SJSA1 (cell line): ENCODE measurements at places on chromosomes 1 and 21. TPM values are rescaled to one million over a fixed set of nuclear protein-coding genes. Genes with fewer than 3 reads are reported as not detected.

The B3GALT2 gene
- 1.6 and 1.8 TPM in 2 replicates for total RNA-seq

The TDRD10 gene
- total RNA-seq = not detected in 2 replicates

The ATXN7L2 gene
- 4.1 and 5.7 TPM in 2 replicates for total RNA-seq

The WDR64 gene
- total RNA-seq = 0.24 TPM in 1 of 2 replicates, not detected in the other

The ERVH48-1 gene
- not detected in 2 replicates for total RNA-seq

The CADM3 gene
- not detected in 2 replicates for total RNA-seq

The AADACL4 gene
- not detected in 2 replicates for total RNA-seq

The CXADR gene
- 0.08 TPM in 1 of 2 replicates, not detected in the other for total RNA-seq

The TCHHL1 gene
- not detected in 2 replicates for total RNA-seq

The GPR25 gene
- not detected in 2 replicates for total RNA-seq

The OR2M3 gene
- total RNA-seq = not detected in 2 replicates

The PDE9A gene
- 6.5 and 10.3 TPM in 2 replicates for total RNA-seq

The GBP6 gene
- total RNA-seq = not detected in 2 replicates

The TSPEAR gene
- not detected in 2 replicates for total RNA-seq

The RSPO1 gene
- total RNA-seq = not detected in 2 replicates

The TFF1 gene
- not detected in 2 replicates for total RNA-seq

The GJA9 gene
- total RNA-seq = not detected in 2 replicates

The MAP3K21 gene
- total RNA-seq = 0.03 and 0.13 TPM in 2 replicates

DNA sequence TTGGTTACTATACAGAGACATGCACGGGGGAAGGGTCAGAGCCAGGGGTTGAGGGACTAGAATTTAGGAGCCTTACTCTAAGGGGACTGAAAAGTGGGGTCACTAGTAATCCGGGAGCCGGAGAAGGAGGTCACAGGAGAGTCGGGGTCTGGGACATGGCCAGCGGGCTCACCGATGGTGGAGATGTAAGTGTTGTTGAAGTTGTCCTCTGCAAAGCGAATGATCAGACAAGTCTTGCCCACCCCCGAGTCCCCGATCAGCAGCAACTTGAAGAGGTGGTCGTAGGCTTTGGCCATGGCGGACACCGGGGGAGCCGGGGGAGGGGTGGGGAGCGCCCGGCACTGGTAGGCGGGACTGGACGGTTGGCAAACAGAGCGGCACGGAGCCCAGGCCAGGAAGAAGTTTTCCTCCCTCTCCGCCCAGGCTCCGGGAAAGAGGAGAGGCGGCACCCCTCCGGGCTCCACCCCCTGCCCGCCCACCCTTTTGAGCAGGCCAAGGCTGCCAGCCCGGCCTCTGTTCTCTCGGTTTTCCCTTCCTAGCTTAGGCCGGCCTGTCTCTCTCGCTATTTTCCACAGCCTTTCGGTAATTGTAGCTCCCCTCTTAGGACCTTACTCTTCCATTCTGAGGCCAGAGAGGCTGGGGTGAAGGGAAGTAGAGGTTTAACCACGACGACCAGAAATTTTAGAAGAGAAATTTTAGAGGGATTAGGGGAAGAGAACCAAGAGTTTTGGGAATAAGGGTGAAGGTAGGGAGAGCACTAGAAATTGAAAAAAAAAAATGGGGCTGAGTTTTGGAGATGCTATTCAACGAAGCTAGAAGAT is at the start of gene RAB13:
RAB13 (minus strand) TSS at position 399 of the 821 bp plus-strand sequence; CDS start at position 296, 103 bp downstream.
- H3K36me3 ChIP-seq = peaks cover 36% of the 10 kb centered on the region
- peak; percentile 85 for DNase-seq
- peaks cover 23% of the 10 kb centered on the region for H3K4me1 ChIP-seq

- no peak overlapping the region for H3K27ac ChIP-seq
- no peaks in the 10 kb centered on the region for H3K36me3 ChIP-seq
- no peak for DNase-seq
- no peak overlapping the region for H3K4me3 ChIP-seq
- H3K4me1 ChIP-seq = no peaks in the 10 kb centered on the region
Observed at GRCh38 chr21:17738176-17738953, 80.8 kb downstream of the C21orf91 start.

GRCh38 chr1:15424146-15424667 is 14.0 kb upstream of the CTRC start:
- no peak for DNase-seq
- H3K27ac ChIP-seq = no peak overlapping the region
- no peaks in the 10 kb centered on the region for H3K27me3 ChIP-seq
- H3K4me3 ChIP-seq = no peak overlapping the region
- peaks cover 85% of the 10 kb centered on the region for H3K36me3 ChIP-seq
- peaks cover 66% of the 10 kb centered on the region for H3K4me1 ChIP-seq

- no peak overlapping the region for H3K27ac ChIP-seq
- no peaks in the 10 kb centered on the region for H3K36me3 ChIP-seq
- no peaks in the 10 kb centered on the region for H3K27me3 ChIP-seq
- H3K4me1 ChIP-seq = peaks cover 52% of the 10 kb centered on the region
- DNase-seq = no peak
Observed at GRCh38 chr1:153544453-153545066, 1.0 kb downstream of the S100A4 start.

GRCh38 chr1:108627951-108628350 is 32.9 kb downstream of the HENMT1 start:
- no peaks in the 10 kb centered on the region for H3K27me3 ChIP-seq
- peaks cover 24% of the 10 kb centered on the region for H3K36me3 ChIP-seq
- no peaks in the 10 kb centered on the region for H3K4me1 ChIP-seq

DNA sequence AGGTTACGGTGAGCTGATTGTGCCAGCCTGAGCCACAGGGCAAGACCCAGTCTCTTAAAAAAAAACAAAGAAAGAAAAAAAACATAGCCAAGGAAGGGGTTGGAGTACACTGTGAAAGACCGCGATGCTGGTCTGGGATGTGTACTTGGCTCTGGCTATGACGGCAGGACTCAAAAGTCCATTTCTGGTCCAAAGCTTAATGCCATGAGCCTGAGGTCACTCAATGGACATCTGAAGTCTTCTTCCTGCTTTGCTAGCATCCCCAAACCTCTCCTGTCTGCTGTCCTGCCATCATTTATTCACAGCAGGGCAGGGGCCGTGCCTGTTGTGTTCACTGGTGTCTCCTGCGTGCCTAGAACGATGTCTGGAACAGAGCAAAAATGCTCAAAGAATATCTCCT is 1.5 kb upstream of the ARHGEF10L start:
- H3K27me3 ChIP-seq = no peaks in the 10 kb centered on the region
- H3K4me1 ChIP-seq = peaks cover 26% of the 10 kb centered on the region
- H3K4me3 ChIP-seq = no peak overlapping the region
- no peak for DNase-seq
- H3K36me3 ChIP-seq = no peaks in the 10 kb centered on the region

GRCh38 chr1:75985827-75986226 is 53.6 kb upstream of the ASB17 start:
- no peak for DNase-seq
- no peaks in the 10 kb centered on the region for H3K36me3 ChIP-seq
- peaks cover 7% of the 10 kb centered on the region; the same call in 1 of the 2 replicates for H3K27me3 ChIP-seq

DNA sequence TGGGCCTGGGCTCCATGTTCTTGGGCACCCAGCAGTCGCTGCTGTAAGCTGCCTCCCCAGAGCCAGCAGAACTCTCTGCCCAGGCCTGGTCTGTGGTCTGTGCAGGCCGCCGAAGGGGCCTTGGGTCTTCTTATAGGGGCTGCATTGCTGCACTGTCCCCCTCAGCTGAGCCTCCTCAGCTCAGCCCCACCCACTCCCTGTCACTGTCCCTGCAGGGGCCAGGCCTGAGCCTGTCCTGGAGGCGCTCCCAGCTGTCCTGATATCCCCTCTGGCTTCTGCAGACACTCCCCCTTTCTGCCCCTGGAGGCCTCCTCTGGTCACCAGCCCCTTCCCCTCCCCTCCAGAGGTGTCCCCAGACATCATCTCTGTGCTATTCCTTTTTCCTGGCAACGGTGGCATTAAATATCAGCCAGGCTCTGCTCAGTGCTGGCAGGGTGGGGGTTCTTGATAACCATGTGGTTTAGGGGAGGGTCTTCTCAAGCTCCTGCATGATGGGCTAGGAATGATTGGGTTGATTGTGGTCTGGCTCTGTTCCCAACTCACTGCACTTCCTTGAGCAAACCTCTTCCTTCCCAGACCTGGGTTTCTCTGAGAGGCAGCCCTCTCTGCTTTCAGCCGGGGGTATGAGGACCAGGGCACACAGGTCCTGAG is 3.7 kb upstream of the FOXO6 start:
- no peak overlapping the region for H3K27ac ChIP-seq
- H3K4me1 ChIP-seq = peaks cover 23% of the 10 kb centered on the region
- no peak for DNase-seq
- H3K4me3 ChIP-seq = no peak overlapping the region

GRCh38 chr1:36108314-36108713 is 16.7 kb downstream of the COL8A2 start:
- no peak overlapping the region for H3K4me3 ChIP-seq
- H3K4me1 ChIP-seq = peaks cover 21% of the 10 kb centered on the region
- DNase-seq = peak; percentile 90

DNA sequence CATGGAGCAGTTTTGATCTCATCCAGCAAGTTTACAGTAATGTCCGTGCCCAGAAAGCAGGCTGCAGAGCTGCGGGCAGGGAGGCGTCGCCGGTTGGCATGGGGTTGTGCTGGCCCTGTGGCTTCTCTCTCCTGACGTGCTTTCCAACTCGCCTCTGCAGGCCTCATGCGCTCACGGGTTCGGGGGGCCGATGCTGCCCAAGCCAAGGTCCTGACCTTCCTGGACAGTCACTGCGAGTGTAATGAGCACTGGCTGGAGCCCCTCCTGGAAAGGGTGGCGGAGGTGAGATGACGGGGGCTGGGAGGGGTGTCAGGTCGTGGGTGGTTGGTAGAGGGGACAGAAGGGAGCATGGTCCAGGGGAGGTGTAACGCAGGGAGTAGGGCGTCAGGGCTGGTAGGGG is 176.1 kb downstream of the GALNT2 start:
- H3K36me3 ChIP-seq = peaks cover 36% of the 10 kb centered on the region
- no peaks in the 10 kb centered on the region for H3K27me3 ChIP-seq
- H3K4me3 ChIP-seq = no peak overlapping the region
- no peak for DNase-seq

- no peak within 1 kb of the TSS for H3K27ac ChIP-seq
- H3K36me3 ChIP-seq = no peaks in the 10 kb centered on the region
- DNase-seq = no peak
- 0 out of 2 replicates have a peak, but pooled peaks cover 3% of the 10 kb centered on the region for H3K27me3 ChIP-seq
- no peaks in the 10 kb centered on the region for H3K4me1 ChIP-seq
Observed at GRCh38 chr1:203765029-203765837, at the start of gene LAX1. LAX1 (plus strand) TSS chr1:203765183; CDS start chr1:203765566, 383 bp downstream.

- no peak overlapping the region for H3K27ac ChIP-seq
- no peak for DNase-seq
- peaks cover 8% of the 10 kb centered on the region for H3K27me3 ChIP-seq
- H3K4me3 ChIP-seq = no peak overlapping the region
- H3K4me1 ChIP-seq = no peaks in the 10 kb centered on the region
- H3K36me3 ChIP-seq = no peaks in the 10 kb centered on the region
Observed at GRCh38 chr1:159957824-159958268, 3.8 kb upstream of the SLAMF9 start.

DNA sequence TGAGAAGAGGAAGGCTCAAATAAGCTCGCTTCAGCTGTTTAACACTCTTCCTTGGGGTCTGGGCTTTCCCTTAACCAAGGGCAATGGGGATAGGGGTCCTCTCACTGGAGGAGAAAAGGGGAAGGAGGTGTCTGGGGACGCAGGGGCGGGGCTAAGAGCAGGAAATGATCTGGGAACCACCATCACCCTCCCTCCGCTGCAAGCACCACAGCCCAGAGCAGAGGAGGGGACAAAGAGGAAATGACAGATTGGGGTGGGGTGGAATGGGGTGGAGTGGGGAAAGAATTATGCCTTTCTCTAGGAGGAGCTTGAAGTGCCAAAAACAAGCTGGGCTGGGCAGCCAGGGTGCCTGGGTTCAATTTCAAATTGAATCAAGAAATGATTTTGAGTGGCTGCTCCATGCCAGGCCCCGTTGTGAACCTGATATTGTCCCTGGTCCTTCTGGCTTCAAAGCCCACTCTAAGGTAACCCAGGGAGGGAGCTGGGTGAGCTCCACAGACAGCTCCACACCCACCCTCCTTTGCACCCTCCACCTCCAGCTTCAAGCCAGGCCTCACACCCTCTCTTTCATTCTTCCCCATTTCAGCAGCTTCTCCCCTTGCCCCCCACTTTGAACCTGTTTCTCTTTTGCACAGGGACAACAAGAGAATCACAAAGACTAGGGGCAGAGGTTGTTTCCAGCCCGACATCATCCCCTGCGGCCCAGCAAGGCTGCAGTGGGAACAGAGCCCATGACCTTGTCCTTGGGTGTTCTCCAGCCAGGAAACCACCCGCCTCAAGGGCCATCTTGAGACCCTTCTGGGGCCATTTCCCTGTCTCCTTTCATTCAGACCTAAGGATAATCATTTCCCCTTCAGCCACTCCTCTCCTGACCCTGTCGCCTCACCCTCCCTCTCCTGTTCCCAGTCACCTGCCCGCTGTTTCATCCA is 1.1 kb downstream of the ARHGAP30 start:
- H3K4me1 ChIP-seq = no peaks in the 10 kb centered on the region; the same call in 1 of the 2 replicates
- H3K27ac ChIP-seq = no peak overlapping the region
- peaks cover 7% of the 10 kb centered on the region; the same call in 1 of the 2 replicates for H3K27me3 ChIP-seq
- no peak for DNase-seq

GRCh38 chr1:37362594-37363385 is 111.6 kb upstream of the ZC3H12A start:
- no peak overlapping the region for H3K4me3 ChIP-seq
- H3K4me1 ChIP-seq = no peaks in the 10 kb centered on the region
- no peaks in the 10 kb centered on the region for H3K36me3 ChIP-seq
- no peak for DNase-seq
- no peak overlapping the region for H3K27ac ChIP-seq

GRCh38 chr1:101124405-101124804 is 98.8 kb upstream of the DPH5 start:
- peaks cover 6% of the 10 kb centered on the region; the same call in 1 of the 2 replicates for H3K27me3 ChIP-seq
- H3K27ac ChIP-seq = no peak overlapping the region
- no peak overlapping the region for H3K4me3 ChIP-seq
- H3K4me1 ChIP-seq = no peaks in the 10 kb centered on the region
- H3K36me3 ChIP-seq = no peaks in the 10 kb centered on the region

DNA sequence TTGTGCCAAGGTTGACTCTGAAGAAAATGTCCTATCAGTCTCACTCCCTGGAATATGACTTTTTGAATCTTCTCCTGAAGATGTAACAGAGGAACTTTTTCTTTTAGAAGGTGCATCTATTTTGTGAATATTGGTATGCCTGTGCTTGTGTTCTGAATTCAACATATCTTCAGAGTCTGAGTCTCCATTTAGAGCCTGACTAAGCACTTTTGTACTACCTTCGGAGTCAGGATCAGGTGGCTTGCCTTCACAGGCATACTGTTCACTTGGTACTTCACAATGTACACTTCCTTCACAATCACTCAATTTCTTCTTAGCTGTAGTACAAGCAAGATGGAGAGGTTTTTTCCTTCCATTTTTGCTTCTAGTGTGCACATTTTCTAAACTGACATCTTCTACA is 13.6 kb upstream of the PSMG1 start:
- no peaks in the 10 kb centered on the region for H3K27me3 ChIP-seq
- H3K27ac ChIP-seq = no peak overlapping the region
- DNase-seq = no peak
- no peaks in the 10 kb centered on the region for H3K4me1 ChIP-seq
- H3K4me3 ChIP-seq = no peak overlapping the region
- peaks cover 58% of the 10 kb centered on the region for H3K36me3 ChIP-seq

GRCh38 chr1:119915517-119915916 is 19.2 kb upstream of the ADAM30 start:
- H3K4me1 ChIP-seq = no peaks in the 10 kb centered on the region
- DNase-seq = no peak
- no peak overlapping the region for H3K27ac ChIP-seq
- H3K4me3 ChIP-seq = no peak overlapping the region
- H3K27me3 ChIP-seq = no peaks in the 10 kb centered on the region
